Fibroblast of gingiva (primary cell): ENCODE measurements at places on chromosomes 16 and 17.

- DNase-seq, result no peak
These were observed 4.9 kb downstream of the SLC35G3 start for GRCh38 chr17:35189291-35189690.

DNA sequence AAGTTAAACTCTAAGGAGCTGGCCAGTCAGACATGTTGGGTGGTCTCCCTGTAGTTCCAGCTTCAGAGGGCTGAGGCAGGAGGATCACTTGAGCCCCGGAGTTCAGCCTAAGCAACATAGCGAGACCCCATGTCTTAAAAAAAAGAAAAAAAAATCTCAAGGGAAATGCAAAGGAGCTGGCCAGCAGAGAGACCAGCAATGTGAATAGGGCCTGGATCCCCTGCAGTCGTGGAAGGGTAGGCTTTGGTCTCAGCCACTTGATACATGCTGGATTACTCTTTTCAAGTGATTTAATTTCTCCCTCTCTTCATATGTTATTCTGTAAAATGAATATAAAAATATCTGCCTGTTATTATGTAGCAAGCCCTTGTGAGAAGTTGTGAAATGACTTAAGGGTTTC lies 207.7 kb downstream of the SPECC1 start:
- DNase-seq, result no peak

- no peak for DNase-seq
These were observed 757.0 kb downstream of the CDH11 start for GRCh38 chr16:64364894-64365293.

- no peak for DNase-seq
These were observed 11.9 kb upstream of the CLEC18A start for GRCh38 chr16:69938981-69939820.

- DNase-seq, result no peak
These were observed 267.5 kb downstream of the SEC14L1 start for GRCh38 chr17:77408284-77408683.

DNA sequence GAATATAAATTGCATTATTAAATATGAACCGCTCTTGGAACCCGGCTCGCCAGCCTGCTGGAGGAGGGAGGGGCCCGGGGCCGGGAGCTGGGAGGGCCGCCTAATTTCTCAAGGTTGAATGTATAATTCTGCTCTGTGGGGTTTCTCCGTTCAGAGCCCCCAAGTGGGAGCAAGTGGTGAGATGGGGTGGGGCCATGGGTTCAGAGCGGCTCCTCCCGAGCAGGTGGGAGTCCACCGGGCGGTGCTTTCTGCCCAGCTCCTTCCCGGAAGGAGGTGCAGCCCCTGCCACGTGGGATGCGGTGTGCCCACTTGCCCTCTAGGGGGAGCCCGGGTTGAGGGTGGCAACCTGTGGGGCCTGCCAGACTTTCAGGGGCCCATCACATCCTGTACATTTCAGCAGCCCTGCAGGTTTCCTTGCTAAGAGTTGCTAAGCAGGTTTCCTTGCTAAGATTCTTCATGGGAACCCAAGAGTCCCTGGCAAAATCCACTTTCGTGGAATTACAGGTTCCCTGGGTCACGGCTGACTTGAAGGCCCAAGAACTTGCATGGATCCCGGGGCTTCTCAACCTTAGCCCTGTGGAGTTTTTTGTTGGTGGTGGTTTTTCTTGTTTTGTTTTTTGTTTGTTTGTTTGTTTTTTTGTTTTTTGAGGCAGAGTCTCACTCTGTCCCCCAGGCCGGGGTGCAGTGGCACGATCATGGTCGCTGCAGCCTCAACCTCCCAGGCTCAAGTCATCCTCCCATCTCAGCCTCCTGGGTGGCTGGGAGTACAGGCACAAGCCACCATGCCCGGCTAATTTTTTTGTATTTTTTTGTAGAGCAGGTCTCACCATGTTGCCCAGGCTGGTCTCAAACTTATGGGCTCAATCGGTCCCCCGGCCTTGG lies 196.7 kb upstream of the GSE1 start:
- no peak for DNase-seq

DNA sequence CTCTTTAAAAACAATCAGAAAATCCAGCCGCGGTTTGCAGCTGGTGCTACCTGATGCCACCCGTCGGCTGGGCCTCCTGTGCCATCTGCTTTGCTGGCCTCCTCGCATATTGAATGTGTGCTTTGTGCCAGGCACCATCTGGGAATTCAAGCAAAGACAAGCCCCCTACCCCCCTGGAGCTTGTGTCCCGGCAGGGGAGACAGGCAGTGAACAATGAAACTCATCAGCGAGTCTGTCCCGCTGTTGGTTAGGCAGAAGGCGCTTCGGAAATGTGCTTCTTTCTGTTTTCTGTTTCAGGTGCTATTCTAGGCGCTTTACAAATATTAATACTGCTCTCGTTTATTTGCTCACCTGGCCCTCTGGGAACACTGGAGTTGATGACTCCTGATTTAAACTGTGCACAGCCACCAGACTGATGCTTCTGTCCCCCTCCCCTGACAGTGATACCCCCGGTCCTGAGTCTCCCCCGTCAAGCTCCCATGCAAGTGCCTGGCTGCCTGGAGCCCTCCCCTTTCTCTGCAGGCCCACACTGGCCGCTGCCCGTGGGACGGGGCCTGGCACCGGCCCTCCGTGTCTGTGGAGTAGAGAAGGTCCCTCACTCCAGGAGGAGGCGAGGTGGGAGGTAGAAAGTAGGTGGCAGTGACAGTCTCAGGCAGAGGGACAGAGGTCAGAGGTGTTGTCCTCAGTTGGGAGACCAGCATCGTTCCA lies 126.1 kb upstream of the PLCG2 start:
- DNase-seq, result no peak

- DNase-seq, result no peak
These were observed 15.8 kb downstream of the NOD2 start for GRCh38 chr16:50709061-50709684.

DNA sequence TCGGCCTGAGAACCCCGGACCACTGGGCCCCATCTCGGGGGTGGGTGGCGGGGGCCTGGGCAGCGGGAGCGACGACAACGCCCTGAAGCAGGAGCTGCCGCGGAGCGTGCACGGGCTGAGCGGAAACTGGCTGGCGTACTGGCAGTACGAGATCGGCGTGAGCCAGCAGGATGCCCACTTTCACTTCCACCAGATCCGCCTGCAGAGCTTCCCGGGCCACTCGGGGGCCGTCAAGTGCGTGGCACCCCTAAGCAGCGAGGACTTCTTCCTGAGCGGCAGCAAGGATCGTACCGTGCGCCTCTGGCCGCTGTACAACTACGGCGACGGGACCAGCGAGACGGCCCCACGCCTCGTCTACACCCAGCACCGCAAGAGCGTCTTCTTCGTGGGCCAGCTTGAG lies 8.9 kb upstream of the SERPINF2 start:
- DNase-seq, result no peak

GRCh38 chr17:71963351-71963750 lies 157.5 kb upstream of the SOX9 start:
- no peak for DNase-seq

DNA sequence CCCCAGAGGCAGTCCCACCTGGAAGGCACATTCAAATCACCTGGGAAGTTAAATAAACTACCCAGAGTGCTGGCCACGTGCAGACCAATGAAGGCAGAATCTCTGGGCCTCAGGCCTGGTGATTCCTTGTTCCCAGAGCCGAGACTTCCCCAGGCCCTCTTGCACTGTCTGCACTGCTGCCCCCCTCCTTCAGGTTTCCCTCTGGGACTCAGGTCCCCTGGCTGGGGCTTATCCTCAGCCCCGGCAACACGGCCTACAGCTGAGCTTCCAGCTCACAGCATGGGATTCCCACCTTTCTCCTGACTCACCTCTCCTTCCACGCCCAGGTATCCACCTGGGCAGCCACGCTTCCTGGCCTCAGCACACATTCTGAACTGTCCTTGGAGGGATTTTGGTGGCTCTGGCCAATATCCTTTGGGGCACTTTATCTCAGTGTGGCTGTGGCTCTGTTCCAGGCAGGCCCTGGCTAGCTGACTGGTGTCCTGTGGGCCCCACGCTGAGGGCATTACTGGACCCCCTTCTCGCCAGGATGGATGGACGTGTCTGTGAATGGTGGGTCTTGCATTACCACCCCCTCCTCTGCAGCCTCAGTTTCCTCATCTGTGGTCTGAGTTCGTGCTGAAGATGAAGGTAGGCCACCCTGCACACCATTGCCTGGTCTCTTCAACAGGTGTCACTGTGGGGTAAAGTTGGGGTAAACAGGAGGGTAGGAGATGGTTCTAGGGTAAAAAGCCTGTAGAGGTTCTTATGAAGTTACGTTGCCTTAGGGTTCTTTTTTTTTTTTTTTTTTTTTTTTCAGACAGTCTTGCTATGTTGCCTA lies 165.7 kb downstream of the IRF8 start:
- no peak for DNase-seq

DNA sequence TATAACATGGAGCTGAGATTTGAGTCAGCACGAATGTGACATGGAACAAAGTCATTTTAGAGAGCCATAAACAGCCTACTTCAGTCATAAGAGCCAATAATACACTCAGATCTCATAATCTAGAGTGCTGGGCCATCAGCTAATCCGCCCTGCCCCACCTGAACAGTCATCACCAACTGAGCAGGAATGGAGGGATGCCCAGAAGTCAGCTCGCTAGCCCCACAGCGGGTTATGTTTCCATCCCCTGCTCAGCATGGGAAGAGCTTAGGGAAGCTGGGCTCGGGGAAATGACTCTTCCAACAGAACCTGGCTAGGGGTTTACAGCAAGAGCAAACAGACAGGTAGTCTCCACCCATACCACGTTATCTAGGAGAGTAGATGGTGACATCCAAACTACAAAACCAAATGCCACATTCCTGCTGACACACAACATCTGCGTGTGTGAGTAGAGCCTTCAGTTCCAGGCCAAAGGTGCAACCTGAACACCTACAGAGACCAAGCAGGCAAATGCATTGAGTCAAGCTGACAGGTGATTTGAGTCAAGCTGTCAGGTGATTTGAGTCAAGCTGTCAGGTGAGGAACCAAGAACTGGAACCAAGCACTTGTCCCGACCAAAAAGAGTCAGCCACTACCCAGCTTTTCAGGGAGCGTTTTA lies 2.0 kb downstream of the TMEM11 start:
- DNase-seq, result no peak

DNA sequence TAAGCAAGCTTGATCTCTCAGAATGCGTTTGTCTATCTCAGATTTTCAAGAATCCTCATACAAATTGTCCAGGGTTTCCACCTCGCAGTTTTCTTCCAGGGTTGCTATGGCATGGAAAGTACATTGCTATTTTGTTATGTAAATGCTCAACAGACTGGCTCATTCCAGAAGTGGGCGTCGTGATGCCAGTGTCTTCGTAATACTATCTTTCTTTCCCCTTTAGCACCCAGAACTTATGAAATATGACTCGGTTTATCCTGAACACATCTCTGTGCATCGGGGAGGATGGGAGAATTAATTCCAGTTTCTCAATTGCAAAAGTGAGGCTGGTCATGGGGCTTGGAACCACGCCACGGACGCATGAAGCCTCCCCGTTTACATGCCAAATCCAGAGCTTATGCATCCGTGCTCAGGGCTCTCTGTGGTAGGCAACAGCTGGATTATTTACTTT lies 405.0 kb downstream of the WWOX start:
- DNase-seq, result peak; percentile 14

DNA sequence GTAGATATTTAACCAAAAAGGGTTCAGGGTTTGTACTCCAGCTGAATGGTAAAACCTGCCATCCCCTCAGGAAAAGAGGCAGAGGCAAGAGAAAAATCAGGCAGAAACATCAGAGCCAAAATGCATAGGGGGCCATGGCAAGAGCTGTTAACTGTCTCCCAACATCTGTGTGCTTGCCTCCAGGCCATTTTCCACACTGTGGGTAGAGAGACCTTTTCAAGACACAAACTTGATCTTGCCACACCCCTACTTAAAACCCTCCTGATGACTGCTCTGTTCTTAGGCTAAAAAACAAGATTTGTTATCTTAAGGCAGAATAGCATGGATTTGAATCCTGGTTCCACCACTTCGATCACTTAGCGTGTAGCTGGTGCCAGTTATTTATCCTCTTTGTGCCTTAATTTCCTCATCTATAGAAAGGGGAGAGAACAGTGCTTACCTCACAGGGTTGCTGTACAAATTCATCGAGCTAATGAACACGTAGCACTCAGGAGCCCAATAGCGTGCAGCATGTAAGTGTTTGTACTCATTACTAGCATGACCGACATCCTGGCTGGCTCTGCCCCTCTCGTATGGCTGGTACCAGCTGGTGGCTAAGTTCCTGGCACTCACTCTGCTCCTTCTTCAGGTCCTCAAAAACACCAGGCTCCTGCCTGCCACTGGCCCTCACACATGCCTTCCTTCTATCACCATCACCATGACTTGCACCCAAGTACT lies 25.8 kb downstream of the STAT3 start:
- DNase-seq, result peak; percentile 17

DNA sequence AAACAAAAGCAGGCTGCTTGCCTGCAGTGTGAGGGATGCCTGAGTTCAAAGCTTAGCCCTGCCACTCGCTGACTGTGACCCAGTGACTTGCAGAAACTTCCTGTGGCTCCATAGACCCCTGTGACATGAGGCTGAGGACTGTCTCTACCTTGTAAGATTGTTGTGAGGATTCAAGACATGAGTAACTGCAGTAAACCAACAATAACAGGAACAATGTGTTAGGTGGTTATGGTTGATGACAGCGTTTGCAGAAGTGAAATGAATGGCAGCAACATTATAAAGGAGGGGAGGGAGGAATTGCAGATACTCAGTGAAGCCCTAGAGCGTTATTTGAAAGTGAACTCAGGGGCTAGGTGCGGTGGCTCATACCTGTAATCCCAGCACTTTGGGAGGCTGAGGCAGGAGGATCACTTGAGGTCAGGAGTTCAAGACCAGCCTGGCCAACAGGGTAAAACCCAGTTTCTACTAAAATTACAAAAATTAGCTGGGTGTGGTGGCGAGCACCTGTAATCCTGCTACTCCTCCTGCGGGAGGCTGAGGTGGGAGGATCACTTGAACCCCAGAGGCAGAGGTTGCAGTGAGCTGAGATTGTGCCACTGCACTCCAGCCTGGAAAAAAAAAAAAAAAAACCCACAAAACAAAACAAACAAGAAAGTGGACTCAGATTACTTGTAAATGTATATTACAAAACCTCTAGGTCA lies 33.5 kb upstream of the EMP2 start:
- no peak for DNase-seq

- DNase-seq, result peak; percentile 90
These were observed 1.5 kb upstream of the ALOXE3 start for GRCh38 chr17:8119581-8120519.

GRCh38 chr16:78816499-78817195 lies 717.2 kb downstream of the WWOX start:
- DNase-seq, result peak; percentile 9

DNA sequence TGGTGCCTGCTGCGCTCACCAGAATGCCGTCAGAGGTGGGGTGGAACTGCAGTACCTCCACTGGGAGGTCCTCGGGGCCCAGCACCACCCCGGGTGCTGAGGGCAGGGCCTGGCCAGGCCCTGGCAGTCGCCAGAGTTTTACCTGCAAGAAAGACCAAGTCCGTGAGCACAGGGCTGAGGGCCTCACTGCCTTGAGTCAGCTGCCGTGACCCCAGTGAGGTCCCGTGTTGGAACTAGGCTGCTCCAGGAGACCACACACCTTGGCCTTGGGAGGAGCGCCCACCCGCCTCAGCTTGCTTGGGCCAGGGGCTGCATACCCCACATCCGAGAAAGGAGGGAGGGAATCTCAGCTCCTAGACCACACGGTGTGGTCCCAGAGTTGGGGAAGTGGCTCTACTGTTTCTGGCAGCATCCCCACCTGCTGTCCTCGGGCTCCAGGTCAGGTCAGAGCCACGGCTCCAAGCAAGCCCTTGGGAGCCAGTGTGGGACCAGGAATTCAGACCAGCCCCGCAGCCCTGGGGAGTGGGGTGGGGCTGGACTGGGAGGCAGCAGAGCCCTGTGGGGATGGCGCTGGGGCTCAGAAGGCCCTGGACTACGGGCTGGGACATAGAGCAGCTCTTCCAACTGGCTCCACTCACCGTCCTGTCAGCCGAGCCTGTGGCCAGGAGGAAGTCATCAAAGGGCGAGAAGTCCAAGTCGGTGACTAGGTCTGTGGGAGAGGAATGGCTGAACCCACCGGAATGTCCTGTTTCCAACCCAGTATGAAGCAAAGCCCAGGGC lies 8.7 kb downstream of the CORO7 start:
- no peak for DNase-seq
